ENCODE measurements at places on chromosomes 2 and 18. TPM values are rescaled to one million over a fixed set of nuclear protein-coding genes. Genes with fewer than 3 reads are reported as not detected.

Gene SOX11
- polyA plus RNA-seq: not detected

Gene CGREF1
- not detected for polyA plus RNA-seq

Gene EMILIN1
- 1.0 TPM for polyA plus RNA-seq

Gene DOK6
- polyA plus RNA-seq: not detected

GRCh38 chr2:190641469-190641868, 7.4 kb upstream of the NAB1 start:
- H3K4me3 ChIP-seq: no peak overlapping the region
- no peaks in the 10 kb centered on the region for H3K36me3 ChIP-seq
- H3K4me1 ChIP-seq: peaks cover 5% of the 10 kb centered on the region
- no peaks in the 10 kb centered on the region for H3K27me3 ChIP-seq
- no peak overlapping the region for H3K27ac ChIP-seq
- no peak for DNase-seq

GRCh38 chr18:60391571-60392226, 19.1 kb upstream of the MC4R start:
- DNase-seq: no peak
- H3K4me3 ChIP-seq: no peak overlapping the region
- H3K27me3 ChIP-seq: no peaks in the 10 kb centered on the region
- H3K27ac ChIP-seq: no peak overlapping the region
- no peaks in the 10 kb centered on the region for H3K4me1 ChIP-seq

- H3K27ac ChIP-seq: peak overlapping the region; percentile 23
- H3K27me3 ChIP-seq: no peaks in the 10 kb centered on the region
- peaks cover 6% of the 10 kb centered on the region for H3K4me1 ChIP-seq
- no peak overlapping the region for H3K4me3 ChIP-seq
- no peak for DNase-seq
Measured at GRCh38 chr2:25098670-25099486, 57.0 kb downstream of the EFR3B start.

- peaks cover 14% of the 10 kb centered on the region for H3K4me1 ChIP-seq
- H3K27ac ChIP-seq: no peak overlapping the region
- H3K36me3 ChIP-seq: no peaks in the 10 kb centered on the region
Measured at GRCh38 chr2:99974682-99975375, 167.6 kb downstream of the AFF3 start.

GRCh38 chr18:23340661-23341060, 112.4 kb upstream of the RIOK3 start:
- no peaks in the 10 kb centered on the region for H3K36me3 ChIP-seq
- H3K27ac ChIP-seq: no peak overlapping the region
- no peaks in the 10 kb centered on the region for H3K4me1 ChIP-seq

GRCh38 chr2:28424799-28425463, 32.3 kb downstream of the FOSL2 start:
- DNase-seq: no peak
- H3K36me3 ChIP-seq: peaks cover 4% of the 10 kb centered on the region
- H3K27me3 ChIP-seq: no peaks in the 10 kb centered on the region

- no peaks in the 10 kb centered on the region for H3K36me3 ChIP-seq
- DNase-seq: no peak
- H3K27me3 ChIP-seq: no peaks in the 10 kb centered on the region
- no peak overlapping the region for H3K4me3 ChIP-seq
- H3K27ac ChIP-seq: no peak overlapping the region
Measured at GRCh38 chr2:6957031-6957714, 40.0 kb downstream of the RNF144A start.

DNA sequence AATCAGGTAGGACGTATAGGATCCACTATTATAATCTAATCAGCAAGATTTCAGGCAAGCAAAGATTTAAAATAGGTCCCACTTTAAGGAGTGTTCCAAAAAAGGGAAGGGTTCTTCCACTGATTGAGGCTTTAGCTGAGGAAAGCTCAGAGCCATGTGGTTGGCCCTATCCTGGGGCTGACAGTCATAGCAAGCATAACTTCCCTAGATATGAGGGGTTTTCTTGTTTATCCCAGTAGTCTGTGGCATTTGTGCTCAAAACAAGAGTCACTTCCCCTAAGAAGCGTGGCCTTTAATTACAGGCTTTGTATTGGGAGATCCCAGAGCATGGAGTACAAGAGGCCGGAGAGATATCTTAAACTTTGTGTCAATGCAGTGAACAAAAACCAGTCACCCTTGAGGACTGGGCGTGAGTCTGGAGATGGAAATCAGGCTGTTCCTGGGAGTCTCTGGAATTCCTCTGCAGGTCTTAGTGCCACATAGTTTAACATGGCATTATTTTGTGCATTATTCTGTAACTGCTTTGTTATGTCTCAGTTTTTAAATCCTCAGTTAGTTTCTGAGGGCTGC, 136.9 kb upstream of the FBXO11 start:
- H3K27me3 ChIP-seq: no peaks in the 10 kb centered on the region
- H3K4me3 ChIP-seq: no peak overlapping the region
- H3K36me3 ChIP-seq: no peaks in the 10 kb centered on the region
- no peak overlapping the region for H3K27ac ChIP-seq
- DNase-seq: no peak

- H3K4me3 ChIP-seq: no peak overlapping the region
- H3K36me3 ChIP-seq: no peaks in the 10 kb centered on the region
- H3K27ac ChIP-seq: no peak overlapping the region
- H3K4me1 ChIP-seq: no peaks in the 10 kb centered on the region
- H3K27me3 ChIP-seq: no peaks in the 10 kb centered on the region
Measured at GRCh38 chr2:119826370-119826961, 66.7 kb downstream of the PTPN4 start.

DNA sequence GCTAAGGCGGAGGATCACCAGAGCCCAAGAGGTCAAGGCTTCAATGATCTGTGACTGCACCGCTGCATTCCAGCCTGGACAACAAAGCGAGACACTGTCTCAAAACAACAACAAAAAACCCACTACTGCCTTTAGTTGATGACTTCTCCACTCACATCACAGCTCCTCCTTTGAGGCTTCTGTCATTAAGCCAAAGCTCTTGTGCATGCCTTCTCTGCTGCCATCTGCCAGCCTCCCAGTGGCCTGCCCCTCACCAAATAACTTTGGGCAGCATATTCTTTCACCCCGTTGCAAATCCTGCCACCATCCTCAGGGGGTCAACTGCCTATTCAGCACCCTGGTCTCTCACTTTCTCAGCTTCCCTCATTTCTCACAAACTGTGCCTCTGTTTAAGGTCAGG, 27.5 kb downstream of the OSBPL1A start:
- no peak for DNase-seq
- H3K4me3 ChIP-seq: no peak overlapping the region
- H3K27me3 ChIP-seq: no peaks in the 10 kb centered on the region
- H3K36me3 ChIP-seq: peaks cover 89% of the 10 kb centered on the region
- no peak overlapping the region for H3K27ac ChIP-seq
- H3K4me1 ChIP-seq: no peaks in the 10 kb centered on the region

GRCh38 chr18:10354241-10354811, 100.1 kb upstream of the APCDD1 start:
- DNase-seq: peak; percentile 55
- no peaks in the 10 kb centered on the region for H3K36me3 ChIP-seq
- H3K4me3 ChIP-seq: no peak overlapping the region
- peak overlapping the region; percentile 39 for H3K27ac ChIP-seq
- no peaks in the 10 kb centered on the region for H3K27me3 ChIP-seq

DNA sequence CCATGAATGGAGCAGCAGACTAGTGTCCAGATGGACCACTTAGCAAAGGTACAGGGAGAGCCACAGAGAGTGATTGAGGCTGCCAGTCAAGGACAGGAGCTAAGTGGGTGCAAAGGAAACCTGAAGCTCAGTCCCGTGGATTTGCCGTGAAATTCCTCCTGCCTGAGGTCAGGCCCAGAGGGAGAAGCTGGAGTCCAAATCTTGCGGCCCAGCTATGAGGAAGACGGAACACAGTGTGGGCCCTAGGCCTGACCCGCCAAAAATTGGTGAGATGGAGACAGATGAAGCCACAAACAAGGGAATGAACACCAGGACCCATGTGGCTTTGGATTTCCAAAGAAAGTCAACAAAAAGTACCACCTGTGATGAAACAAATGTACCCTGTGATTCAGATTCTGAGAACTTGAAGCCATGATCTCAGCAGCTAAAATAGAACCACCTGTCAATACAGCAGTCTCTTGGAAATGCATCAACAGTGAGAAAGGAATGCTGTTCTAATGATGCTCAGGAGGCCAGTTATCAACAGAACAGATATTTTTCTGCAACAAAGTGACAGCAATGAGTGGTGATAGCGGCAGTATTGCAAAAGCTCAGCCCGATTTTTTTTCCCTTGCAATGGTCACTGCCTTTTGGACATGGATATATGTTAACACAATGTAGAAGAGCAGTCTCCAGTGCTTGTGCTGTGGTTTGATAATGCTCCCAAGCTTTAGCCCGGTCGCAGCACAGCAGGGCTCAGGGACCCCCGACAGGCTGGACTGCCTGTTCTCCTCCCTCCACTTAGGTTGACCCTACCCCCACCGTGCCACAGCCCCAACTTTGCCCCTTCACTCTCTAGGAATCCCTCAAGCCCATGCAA, 10.7 kb downstream of the COL6A3 start:
- DNase-seq: no peak
- H3K4me3 ChIP-seq: no peak overlapping the region
- no peak overlapping the region for H3K27ac ChIP-seq
- no peaks in the 10 kb centered on the region for H3K4me1 ChIP-seq
- no peaks in the 10 kb centered on the region for H3K36me3 ChIP-seq
- H3K27me3 ChIP-seq: no peaks in the 10 kb centered on the region

- no peaks in the 10 kb centered on the region for H3K4me1 ChIP-seq
- no peak for DNase-seq
- H3K4me3 ChIP-seq: no peak overlapping the region
Measured at GRCh38 chr2:137435162-137435561, 529.1 kb upstream of the HNMT start.

DNA sequence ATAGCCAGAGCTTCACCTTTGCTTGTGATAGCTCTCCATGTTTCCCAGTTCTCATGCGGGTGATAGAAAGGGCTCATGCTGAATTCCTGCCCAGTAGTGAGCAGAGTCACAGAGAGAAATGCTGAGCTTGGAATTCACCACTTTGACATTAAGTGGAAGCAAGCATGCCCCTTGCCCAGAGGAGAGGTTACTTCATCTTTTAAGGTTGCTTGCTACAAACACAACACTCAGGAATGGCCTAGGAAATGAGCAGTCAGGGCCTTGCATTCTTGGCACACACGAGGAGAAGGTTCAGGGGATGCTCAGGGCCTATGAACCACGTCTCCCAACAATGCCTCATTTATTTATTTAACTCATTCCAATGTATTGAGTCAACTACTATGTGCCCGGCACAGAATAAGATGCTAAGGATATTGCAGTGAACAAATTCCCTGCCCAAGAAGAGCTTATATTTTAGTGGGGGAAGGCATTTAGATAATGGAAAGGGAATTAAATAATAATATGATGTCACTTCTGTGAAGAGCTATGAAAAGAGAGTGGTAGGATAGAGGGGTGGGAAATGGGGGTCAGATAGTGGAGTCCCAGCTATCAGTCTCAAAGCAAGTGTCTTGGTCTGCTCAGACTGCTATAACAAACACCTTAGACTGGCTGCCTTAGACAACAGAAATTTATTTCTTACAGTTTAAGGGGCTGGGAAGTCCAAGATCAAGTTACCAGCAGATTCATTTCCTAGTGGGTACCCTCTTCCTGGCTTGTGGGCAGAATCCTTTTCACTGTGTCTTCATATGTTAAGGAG, 42.1 kb downstream of the DDX18 start:
- no peak overlapping the region for H3K27ac ChIP-seq
- no peak overlapping the region for H3K4me3 ChIP-seq
- peaks cover 29% of the 10 kb centered on the region for H3K27me3 ChIP-seq

DNA sequence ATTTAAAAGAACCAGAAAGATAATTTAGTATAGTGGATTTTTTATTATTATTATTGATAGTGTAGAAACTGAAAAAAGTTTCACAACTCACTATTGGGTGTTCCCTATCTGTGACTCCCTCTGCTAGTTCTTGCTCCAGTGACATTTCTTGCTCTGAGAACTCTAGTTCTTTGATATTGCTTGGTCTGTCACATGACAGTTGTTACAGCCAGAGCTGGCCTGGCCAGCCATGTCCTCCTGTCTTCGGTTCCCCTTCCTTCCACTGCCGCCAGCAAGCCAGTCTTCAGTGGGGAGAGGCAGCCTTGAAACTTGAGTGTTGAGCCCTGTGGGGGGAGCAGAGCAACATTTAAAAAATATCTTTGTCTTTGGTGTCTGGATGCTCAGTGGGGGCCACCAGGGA, 7.6 kb upstream of the THOC1 start:
- no peak overlapping the region for H3K4me3 ChIP-seq
- H3K27me3 ChIP-seq: no peaks in the 10 kb centered on the region
- no peaks in the 10 kb centered on the region for H3K36me3 ChIP-seq
- peaks cover 4% of the 10 kb centered on the region for H3K4me1 ChIP-seq
- DNase-seq: peak; percentile 71

DNA sequence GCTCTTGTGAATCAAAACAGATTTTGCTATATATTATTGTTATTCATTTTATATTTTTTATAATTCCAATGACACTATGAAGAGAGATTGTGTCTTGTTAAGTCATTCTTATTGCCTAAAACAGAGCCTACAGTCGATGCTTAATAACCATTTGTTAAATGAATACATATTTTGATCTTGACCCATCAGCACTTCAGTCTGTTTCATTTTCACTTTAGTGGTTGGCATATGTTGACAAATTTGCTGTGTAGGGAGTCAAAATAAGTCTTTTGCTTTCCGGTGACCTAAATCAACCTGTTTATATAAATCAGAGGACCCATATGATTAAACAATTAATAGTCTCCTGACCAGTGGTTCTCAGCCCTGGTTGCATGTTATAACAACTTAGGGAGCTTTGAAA, 97.1 kb downstream of the TXNL1 start:
- H3K36me3 ChIP-seq: no peaks in the 10 kb centered on the region
- no peak overlapping the region for H3K27ac ChIP-seq

DNA sequence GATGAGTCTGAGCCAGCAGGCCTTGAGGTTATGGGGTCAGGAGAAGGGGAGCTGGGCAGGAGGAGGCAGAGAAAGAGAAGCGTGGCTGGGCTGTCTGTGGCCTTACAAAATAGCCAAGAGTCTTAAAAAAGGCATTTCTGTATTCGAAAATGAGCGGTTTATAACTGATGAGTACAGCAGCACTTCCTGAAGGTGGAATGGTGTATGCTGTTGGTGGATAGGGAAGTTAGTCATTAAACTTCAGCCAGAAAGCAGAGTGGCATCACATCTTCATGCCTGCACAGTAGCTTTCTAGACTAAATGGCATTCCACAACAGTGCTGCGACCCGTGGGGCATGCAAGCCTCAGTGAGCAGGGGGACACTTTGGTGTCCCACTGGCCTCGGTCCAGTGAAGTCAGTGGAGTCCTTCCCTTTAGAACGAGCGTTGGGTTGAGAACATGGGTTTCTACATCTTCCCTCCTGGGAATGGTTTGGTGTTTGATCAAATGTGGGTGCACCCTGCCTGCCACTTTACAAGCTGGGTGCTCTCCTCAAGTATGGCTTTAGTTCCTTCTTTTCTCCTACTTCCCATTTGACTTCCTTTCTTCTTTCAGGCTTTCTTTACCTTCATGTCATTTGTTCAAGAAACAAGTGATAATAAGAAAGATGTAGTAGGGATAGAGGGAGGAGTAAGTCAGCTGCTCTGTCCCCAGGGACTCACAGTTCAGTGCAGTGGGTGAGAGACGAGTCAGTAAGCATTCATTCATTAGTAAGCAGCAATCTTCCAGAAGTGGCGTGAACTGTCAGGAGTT, 96.3 kb downstream of the ARMC9 start:
- no peak overlapping the region for H3K4me3 ChIP-seq
- H3K4me1 ChIP-seq: peaks cover 30% of the 10 kb centered on the region
- no peaks in the 10 kb centered on the region for H3K27me3 ChIP-seq
- no peaks in the 10 kb centered on the region for H3K36me3 ChIP-seq

GRCh38 chr2:236293241-236293810, 29.1 kb upstream of the ASB18 start:
- no peaks in the 10 kb centered on the region for H3K36me3 ChIP-seq
- no peaks in the 10 kb centered on the region for H3K4me1 ChIP-seq
- H3K4me3 ChIP-seq: no peak overlapping the region
- H3K27ac ChIP-seq: no peak overlapping the region
- H3K27me3 ChIP-seq: no peaks in the 10 kb centered on the region

GRCh38 chr18:52046842-52047241, 293.2 kb upstream of the DCC start:
- H3K36me3 ChIP-seq: no peaks in the 10 kb centered on the region
- no peaks in the 10 kb centered on the region for H3K4me1 ChIP-seq
- no peaks in the 10 kb centered on the region for H3K27me3 ChIP-seq
- H3K4me3 ChIP-seq: no peak overlapping the region

Data from CD14-positive monocyte (primary cell).